Stimulated activated CD4-positive, alpha-beta T cell treated with anti-CD3 and anti-CD28 coated beads, Interleukin-2, amount 100 ng/mL, for 24 hours (primary cell): ENCODE measurements at places on chromosomes 12 and 14.

GRCh38 chr12:88325816-88326189 lies 183.7 kb downstream of the TMTC3 start:
- no peak for DNase-seq

DNA sequence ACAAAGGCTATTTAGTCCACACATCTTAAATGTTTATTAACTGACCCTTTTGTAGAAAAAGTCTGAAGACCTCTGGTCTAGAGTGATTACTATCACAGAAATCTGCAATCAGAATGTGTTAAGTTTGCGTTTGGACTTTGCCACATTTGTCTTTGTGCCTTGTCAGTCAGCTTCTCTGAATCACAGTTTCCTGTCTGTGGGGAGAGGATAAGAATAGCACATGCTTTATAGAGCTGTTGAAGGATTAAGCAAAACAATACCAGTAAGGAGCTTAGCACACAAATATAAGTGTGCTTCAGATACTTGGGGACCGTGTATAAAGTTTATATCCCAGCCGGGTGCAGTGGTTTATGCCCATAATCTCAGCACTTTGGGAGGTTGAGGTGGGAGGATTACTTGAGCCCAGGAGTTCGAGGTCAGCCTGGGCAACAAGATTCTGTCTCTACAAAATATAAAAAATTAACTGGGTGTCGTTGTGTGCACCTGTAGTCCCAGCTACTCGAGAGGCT lies 63.0 kb upstream of the BTG1 start:
- no peak for DNase-seq

GRCh38 chr12:5455045-5455444 lies 23.1 kb downstream of the NTF3 start:
- DNase-seq: no peak

DNA sequence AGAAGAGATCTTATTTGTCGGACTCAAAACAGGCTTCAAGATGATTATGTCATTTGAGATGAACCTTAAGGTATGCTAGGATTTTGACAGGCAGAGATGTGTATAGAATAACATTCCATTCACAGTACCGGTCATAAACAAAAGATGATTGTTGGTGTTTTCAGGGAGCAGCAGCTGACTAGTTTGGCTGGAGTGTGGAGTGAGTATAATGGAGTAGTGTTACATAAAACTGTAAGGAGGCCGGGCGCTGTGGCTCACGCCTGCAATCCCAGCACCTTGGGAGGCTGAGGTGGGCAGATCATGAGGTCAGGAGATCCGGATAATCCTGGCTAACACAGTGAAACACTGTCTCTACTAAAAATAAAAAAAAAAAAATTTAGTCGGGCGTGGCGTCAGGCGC lies 23.9 kb downstream of the SERPINA10 start:
- DNase-seq: no peak

DNA sequence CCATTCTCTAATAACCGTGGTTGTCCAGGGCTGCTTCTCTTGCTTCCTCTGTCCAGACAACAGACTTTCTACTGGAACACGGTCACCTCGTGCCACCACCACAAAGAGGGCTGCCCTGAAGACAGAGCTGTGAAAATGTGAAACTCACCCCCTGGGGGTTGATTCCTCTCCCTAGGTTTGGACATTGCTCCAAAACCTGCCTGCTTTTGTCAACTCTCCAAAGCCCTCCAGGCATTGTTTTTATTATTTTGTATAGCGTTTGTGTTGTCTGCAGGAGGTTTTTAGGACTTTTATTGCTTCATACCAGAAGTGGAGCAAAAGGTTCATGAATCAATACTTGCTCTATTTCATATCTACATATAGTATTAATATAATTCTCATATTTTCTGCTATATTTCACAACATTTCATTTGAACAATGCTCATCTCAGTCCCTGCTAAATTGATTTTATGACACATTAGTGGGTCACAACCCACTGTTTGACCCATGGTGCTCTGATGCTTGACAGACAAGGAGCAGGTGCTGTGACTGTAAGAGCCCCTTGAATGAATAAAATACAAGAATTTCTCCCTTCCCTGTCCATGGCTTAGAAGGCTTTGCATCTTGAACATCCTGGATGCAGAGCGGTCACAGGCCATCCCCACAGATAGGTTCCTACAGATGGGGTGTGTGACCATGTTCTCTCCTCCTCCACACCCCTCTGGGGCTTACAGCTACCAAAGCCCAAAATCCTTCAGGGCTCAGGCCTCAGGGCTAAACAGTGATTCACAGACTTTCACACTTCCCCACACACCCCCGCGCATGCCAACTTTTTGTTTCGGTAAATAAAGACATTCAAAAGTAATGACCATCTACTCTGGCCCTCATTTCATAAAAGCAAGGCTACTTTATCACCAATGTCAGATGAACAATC lies 20.6 kb upstream of the EML1 start:
- DNase-seq: no peak
